ENCODE measurements at places on chromosomes 1 and 21. TPM values are rescaled to one million over a fixed set of nuclear protein-coding genes. Genes with fewer than 3 reads are reported as not detected.

Gene TFF2
- not detected for total RNA-seq

Gene TAS1R1
- total RNA-seq = not detected

Gene TMEM200B
- 17.6 TPM for total RNA-seq

Gene OVAAL
- 1.1 TPM for total RNA-seq

Gene HHAT
- 8.4 TPM for total RNA-seq

Gene ROR1
- total RNA-seq = 28.0 TPM

Gene DAB1
- total RNA-seq = 26.6 TPM

Gene HTR1D
- total RNA-seq = 0.09 TPM

Gene LEFTY2
- 14.0 TPM for total RNA-seq

Gene CBR3
- total RNA-seq = not detected

Gene TTC22
- not detected for total RNA-seq

Gene PTGS2
- total RNA-seq = 0.35 TPM

Gene PLCH2
- 0.33 TPM for total RNA-seq

Gene HAPLN2
- 19.0 TPM for total RNA-seq

Gene SH3D21
- 21.5 TPM for total RNA-seq

Gene SMIM34
- total RNA-seq = not detected

Gene PHACTR4
- total RNA-seq = 13.5 TPM

Gene NAV1
- total RNA-seq = 151 TPM

Gene SPRR3
- total RNA-seq = not detected

Gene ECM1
- total RNA-seq = 0.78 TPM

Gene CCDC17
- 2.9 TPM for total RNA-seq

Gene LEMD1
- total RNA-seq = not detected
